Left lung (tissue), 14 donors: ENCODE measurements at places on chromosomes 6 and 20. TPM values are rescaled to one million over a fixed set of nuclear protein-coding genes. Genes with fewer than 3 reads are reported as not detected.

DNA sequence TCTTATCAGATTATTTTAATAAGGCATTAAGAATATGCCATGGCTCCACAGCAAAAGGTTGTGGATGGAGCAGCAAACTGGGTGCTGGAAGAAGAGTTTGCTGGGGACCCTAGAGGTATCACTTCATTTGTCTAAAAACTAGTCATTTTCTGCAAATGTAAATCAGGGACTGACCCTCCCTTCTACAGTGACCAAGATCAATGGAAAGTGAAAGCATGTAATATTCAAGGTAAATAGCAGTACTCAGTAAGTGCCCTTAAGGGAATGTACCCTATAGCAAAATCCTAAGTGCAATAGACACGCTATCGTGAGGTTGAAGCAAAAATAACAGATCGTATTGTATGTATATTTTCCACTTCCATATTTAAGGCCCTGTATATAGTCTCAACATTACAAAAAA, 38.7 kb downstream of the TRDN start:
- DNase-seq: no peak

GRCh38 chr20:56711018-56711417, 81.9 kb downstream of the TFAP2C start:
- DNase-seq: no peak

DNA sequence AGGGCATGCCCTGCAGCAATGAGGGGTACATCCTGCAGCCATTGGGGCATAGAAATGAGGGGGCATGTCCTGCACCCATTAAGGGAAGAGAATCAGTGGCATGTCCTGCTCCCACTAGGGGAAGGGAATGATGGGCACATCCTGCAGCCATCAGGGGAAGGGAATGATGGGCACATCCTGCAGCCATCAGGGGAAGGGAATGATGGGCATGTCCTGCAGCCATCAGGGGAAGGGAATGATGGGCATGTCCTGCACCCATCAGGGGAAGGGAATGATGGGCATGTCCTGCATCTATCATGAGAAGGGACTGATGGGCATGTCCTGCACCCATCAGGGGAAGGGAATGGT, 49.7 kb downstream of the PSMB1 start:
- DNase-seq: no peak

Gene DDRGK1
- total RNA-seq: 107 TPM

DNA sequence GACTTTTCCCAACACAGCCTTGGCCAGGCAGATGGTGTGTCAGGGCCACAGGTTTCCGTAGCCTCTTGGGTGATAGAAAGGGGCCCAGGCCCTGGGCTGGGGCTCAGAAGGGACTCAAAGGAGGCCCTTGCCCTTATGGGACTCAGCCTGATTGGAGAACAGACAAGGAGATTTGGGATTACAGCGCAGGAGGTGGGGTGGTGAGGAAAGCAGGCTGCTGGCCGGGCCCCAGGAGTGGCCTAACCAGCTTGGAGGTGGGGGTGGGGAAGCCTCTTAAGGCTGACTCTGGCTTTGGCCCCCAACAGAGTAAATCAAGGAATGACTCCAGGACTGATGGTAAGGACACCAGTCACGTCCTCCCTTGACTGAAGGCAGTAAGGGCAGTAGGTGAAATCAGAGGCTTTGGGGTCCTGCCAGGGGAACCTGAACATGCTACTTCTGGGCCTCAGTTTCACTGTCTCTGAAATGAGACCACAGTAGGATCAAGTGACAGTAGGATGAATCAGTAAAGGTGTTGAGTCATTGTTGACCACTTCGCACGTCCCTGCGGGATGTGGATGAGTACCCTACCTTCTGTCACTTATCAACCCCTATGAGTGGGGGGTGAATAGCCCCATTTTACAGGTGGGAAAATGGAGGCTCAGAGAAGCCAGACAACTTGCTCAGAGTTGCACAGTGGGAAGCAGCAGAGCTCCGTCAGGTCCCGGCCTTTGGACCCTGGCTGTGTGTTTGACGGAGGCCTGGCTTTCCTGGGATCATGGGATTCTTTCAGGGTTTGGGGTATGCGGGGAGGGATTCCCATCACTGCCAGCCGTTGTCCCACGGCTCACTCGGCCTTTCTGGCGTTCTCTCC, 4.5 kb downstream of the SNAI1 start:
- DNase-seq: no peak

Gene KCNB1
- total RNA-seq: 0.26 TPM

Gene MEI4
- total RNA-seq: not detected

Gene CCM2L
- 13.5 TPM for total RNA-seq

GRCh38 chr6:76684875-76685274, 612.4 kb upstream of the IMPG1 start:
- no peak for DNase-seq

- no peak for DNase-seq
These were observed 14.7 kb upstream of the CCDC167 start for GRCh38 chr6:37514321-37514771.

Gene AHCY
- total RNA-seq: 89.1 TPM

Gene SLC17A1
- total RNA-seq: not detected

DNA sequence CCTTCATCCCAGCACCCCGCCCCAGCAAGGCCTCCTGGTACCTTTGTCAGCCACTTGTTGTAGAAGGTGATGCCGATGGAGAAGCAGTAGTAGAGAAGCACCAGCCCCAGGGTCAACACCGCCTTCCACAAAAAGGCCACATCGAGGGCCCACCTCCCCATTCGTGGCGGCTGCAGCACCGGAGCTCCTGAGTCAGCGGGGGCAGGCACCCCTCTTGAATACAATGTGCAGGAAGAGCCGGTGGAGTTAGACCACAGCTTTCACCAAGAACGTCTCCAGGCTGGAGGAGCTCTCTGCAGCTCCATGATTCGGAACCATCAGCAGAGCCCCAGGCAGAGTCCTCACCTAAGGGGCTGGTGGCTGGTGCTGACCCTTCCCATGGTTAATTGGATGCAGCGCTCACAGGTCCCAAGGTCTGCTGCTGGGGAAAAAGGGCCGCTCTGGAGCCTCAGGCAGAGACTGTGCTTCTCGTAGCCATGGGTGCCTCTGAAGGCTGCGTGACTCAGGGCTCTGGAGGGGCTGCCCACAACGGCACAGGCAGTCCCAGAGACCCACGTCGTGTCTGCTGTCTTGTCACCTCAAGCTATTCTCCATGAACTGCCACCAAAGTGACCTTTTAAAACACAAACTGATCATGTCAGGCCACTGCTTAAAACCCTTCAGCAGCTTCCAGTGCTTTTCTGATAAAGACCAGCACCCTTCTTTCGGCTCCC, 47.9 kb downstream of the ELMO2 start:
- DNase-seq: no peak

Gene DEFB115
- total RNA-seq: not detected

- DNase-seq: no peak
These were observed 21.8 kb downstream of the PRKN start for GRCh38 chr6:162705736-162706135.

Gene PBOV1
- total RNA-seq: not detected

Gene LYRM2
- total RNA-seq: 34.4 TPM

DNA sequence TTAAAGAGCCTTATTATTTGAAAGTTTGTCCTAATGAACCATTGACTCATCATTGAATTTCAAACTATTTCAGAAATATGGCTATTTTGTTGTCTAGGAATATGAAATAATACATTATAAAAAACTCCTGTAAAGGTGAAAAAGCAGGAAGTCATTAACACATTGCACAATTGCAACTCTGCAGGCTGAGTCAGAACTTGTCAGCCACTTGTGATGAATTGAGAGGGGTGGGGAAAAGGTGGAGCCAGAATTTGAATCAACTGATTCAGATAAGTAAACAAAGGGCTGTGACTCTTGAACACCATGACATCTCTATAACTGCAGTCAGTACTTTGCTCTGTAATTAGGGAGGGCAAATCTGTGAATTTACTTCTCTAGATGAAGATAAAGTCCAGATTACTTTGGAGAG, 6.0 kb downstream of the C6orf141 start:
- DNase-seq: no peak

DNA sequence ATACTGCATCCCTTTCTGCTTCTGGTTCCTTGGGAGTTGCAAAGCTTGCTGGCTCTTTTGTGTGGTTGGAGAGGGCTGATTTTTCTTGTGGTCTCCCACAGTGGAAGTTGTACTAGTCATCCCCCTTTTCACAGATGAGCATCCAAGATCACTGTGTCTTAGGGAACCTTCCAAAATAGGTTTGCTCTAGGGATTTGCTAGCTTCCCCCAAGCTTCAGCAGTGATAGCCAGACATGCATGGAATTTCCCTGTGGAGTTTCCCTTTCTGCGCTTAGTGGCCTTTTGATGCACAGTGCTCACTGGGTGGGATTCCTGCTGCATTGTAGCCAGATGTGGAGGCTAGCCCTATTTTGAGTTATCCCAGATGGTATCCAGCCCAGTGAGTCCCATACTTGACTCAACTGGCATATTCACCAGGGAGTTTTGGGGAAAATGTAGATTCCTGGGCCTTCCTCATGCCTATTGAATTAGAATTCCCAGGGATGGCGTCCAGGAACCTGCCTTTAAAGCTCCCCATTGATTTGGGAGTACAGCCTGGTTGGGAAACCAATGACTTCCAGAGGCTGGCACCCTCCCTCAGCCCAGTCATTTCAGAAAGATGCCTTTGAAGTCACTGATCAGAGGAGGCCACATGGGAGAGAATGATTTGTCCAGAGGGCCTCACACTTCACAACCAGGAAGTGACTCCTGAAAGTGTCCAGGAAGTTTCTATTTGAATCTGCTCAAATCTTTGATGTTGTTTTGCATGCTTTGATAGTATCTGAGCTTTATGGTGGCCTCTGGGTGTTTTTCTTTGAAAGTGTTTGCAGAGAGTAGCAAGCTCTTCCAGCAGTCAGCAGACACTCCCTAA, 25.9 kb downstream of the PPARD start:
- no peak for DNase-seq

- no peak for DNase-seq
These were observed 10.1 kb upstream of the PYGB start for GRCh38 chr20:25237610-25238318.

- no peak for DNase-seq
These were observed 44.2 kb upstream of the ESR1 start for GRCh38 chr6:151763303-151763702.

- DNase-seq: no peak
These were observed 3.0 kb upstream of the ABCF1 start for GRCh38 chr6:30568245-30568644.

DNA sequence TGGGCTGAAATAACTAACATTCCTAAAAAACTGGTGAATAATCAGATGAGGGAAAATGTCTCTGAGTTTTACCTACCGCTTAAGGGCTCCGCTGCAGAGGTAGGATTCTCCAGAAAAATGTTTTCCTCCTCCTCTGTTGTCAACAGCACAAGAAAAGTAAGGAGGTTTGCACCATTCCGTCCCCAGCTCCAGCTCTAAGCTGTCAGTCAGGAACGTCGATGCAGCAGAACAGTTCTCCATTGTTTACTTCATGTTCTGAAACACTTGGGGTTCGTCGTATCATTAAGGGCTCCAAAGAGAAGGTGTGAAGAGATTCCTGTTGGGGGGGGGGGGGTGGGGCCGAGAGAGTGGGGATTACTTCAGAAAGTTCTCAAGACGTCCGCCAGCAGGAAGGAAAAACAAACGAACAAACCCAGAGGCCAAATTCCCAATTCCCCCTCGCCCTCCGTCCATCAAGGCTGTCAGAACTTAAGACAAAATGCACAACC, 734 bp downstream of the MMS22L start:
- DNase-seq: no peak

GRCh38 chr6:108383981-108384380, 89.1 kb downstream of the AFG1L start:
- DNase-seq: no peak

GRCh38 chr6:170176898-170177771, 113.7 kb downstream of the DLL1 start:
- no peak for DNase-seq

GRCh38 chr6:9830808-9831207, 584.1 kb downstream of the TFAP2A start:
- no peak for DNase-seq

DNA sequence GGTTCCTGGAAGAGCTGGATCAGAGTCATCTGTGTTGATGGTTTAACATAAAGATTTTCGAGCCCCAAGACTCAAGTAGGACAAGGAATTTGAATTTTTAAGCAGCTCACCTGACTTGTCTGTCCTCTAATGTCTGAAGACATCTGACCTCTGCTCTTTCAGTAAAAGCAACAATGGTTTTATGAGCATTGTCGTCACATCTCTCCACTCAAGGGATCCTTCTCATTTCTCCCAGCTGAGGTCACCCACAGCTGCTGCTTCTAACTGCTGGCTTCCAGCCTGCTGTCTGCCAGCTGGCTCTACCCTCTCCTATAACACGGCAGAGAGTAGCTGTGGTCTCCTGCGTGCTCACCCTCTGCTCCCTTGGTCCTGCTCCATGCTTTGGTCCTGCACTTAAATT, 24.7 kb upstream of the HDAC2 start:
- DNase-seq: no peak

- DNase-seq: no peak
These were observed 132.7 kb upstream of the SLC22A16 start for GRCh38 chr6:110609101-110609500.

GRCh38 chr6:151330130-151330696, 61.1 kb downstream of the ZBTB2 start:
- DNase-seq: no peak

Gene MTFR2
- total RNA-seq: 1.6 TPM

GRCh38 chr6:114432400-114432799, 89.6 kb upstream of the HS3ST5 start:
- DNase-seq: no peak
